ENCODE measurements at places on chromosomes 4 and X. TPM values are rescaled to one million over a fixed set of nuclear protein-coding genes. Genes with fewer than 3 reads are reported as not detected.

DNA sequence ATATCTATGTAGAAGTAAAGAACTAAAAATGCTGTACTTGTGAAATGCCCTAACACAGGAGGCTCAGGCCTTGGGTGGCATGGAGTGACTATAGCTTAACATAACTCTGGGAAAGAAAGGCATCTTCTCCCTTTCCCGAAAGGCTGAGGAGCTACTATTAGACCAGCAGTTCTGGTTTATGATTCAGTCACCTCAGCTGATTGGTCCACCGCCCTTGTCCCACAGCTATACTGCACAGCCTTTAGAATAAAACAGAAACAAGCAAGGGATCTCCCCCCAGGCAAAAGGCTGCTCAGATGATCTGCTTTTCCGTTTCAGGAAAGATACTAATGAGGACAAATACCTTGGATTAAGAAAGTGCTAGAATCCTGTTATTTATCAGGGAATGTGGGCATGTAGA, 171.3 kb downstream of the SNCA start:
- DNase-seq: no peak

DNA sequence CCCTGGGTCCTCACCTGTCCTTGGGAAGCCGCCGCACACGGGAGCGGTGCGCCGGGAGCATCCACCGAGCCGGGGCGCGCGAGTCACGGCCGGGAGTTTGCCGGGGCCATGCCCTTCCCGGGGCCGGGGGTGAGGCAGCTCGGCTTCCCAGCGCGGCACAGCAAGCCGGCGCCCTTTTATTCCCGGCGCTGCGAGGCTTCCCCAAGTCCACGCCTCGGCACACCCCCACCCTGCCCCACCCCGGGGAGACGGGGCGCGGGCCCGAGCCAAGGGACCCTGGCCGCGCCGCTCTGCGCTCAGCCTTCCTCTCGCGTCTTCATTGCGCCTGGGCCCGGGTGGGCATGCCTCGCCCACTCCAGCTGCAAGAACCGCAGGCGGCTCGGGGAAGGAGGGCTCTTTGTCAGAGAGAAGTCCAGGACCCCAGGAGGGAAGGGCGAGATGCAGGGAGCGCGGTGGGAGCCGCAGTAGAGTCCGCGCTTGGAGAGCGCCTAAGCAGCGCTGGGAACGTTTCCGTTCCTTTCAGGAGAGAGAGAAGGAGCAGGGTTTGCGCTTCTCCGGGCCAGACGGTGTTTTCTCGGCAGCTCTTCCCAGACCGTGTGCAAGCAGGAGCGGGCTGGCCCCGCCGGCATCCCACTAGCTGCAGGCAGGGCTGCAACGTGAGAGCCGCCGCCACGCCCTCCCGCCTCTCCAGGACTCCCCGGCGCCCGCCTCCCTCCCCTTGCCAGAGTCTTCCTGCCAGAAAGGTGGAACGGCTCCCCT, at the start of gene MXRA5:
MXRA5 (minus strand) TSS at position 152 of the 759 bp plus-strand sequence. CDS start 2,819 bp downstream, outside the sequence.
- no peak for DNase-seq

DNA sequence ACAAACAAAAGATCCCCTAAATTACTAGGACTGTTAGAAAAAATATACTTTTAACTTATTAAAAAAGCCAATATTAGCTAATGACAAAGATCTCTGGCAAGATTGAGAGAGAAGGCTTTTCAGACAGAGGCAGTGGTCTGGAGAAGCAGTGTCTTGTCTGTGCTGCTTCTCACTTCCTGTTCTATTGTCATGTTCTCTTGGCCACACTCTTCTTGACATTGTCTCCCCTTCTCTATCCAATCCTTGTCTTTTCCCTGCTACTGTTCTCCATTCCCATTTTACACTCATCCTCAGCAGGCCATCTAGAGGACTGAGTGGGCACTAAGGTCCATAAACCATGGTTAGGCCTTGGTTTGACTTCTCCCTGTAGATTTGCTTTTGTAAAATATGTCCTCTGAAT, 14.0 kb upstream of the TAPT1 start:
- DNase-seq: no peak

DNA sequence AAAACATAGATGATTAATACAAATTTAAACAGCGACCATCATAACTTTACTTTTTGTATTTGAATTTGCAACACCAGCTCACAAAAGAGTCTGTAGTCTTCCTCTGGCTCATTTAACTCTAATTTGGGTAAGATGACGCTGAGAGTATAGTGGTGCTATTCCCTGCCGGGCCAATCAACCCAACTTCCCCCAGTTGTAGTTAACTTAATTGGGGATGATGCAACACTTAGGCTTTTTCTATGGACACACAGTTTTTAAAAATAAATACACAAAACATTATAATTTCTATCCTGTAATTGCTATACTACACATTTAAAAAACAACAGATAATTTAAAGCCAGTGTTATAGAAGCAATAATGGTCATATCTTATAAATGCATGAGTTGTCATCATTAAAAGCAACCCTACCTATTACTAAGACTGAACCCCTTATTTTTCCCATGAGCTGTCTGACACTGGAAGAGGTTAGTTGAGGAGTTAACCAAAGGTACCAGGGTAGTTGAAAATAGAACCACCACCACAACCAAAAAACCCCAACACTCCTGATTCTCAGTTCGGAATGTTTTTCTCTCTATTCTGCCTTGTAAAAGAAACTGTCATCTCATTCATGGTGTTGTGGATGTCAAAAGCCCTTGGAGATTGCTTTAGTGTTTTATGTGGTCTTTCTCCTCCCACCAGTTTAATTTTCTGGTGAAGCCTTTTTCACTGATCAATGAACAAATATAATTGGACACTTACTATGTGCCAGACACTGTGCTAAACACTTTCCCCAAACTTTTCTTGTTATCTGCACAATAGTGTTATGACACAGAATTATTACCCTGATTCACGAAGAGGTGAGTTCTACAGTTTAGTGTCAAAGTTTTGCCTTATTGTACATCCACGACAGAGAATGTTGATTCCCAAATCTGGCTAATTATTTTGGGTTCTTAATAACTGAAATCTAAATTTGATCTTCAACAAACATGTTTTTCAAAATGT, 61.5 kb upstream of the RAPGEF2 start:
- no peak for DNase-seq

DNA sequence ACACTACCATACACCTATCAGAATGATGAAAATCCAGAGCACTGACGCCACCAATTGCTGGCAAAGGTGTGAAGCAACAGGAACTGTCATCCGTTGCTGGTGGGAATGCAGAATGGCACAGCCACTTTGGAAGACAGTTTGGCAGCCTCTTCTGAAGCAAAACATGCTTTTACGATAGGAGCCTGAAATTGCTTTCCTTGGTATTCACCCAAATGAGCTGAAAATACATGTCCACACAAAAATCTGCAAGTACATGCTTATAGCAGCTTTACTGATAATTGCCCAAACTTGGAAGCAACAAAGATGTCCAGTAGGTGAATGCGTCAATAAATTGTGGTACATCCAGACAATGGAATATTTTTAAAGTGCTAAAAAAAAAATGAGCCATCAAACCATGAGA, 322.8 kb upstream of the FAT1 start:
- no peak for DNase-seq

DNA sequence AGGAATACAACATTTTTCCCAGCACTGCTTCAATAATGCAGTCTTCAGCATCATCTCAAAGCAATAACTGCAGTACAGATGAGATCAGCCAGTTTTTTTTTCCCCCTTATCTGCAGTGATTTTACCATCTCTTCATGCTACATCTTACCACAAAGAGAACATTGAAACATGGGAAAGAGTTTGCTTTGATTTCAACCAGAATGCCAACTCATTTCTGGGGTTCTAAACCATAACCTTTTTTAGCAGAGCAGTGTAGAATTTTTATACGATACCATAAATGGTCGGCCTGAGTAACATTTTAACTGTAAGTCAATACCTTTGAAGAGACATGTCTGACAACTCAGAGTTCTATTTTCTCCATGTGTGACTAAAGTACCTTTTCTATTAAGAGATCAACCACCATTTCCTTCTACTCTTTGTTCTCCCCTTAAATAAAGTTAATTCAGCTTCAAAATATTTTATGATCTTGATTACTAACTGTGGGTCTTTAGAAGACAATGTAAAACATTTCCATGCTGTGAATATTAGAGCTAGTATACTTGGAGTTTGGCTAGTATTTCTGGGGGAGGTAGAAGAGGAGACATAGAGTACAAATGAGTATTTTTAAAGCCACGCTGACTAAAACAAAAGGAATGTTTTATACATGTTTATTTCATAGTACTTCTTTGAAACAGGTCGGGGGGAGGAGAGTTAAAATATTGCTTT, 69.1 kb downstream of the TET2 start:
- no peak for DNase-seq

GRCh38 chr4:177185151-177185550, 124.5 kb upstream of the NEIL3 start:
- DNase-seq: no peak

- DNase-seq: no peak
Observed at GRCh38 chrX:30283456-30284200, 25.6 kb downstream of the NR0B1 start.

DNA sequence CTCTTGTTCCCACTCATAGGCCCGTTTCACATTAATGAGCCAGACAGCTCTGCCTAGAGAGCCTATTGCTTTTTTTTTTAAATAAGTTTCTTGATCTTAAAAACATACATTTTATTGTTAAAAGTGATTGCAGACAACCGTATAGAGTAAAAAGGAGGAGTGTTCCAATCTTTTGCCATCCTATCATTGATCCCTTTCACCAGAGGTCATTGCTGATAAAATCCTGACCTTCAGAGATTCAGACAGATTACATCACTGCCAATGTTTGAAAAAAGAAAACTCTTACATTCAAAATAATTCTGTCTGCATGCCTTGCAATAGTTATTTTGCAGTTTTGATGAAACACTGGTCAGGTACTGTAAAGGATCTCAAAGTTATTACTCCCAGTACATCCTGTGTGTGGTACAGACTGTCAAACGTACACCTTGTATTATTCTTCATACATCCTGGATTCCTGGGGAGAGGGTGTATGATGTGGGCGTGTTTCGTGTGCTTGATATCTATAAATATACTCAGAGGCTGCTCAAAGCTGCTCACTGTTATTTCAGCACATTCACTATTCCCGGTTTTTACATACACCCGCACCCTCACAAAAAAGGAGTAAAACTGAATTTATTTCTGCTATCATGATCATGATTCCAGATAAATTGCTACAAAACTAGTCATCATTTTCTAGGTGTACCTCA, 15.4 kb upstream of the KLHL2 start:
- DNase-seq: no peak

Gene TCEAL6
- 0.19 TPM for polyA plus RNA-seq

GRCh38 chrX:20325786-20326388, 59.2 kb upstream of the RPS6KA3 start:
- no peak for DNase-seq

- DNase-seq: no peak
Observed at GRCh38 chr4:25198713-25199112, 35.1 kb upstream of the PI4K2B start.

GRCh38 chr4:8348071-8348470, 78.5 kb downstream of the HTRA3 start:
- no peak for DNase-seq

Gene FGG
- polyA plus RNA-seq: 0.44 TPM

Gene CXCL3
- 0.33 TPM for polyA plus RNA-seq

Gene EDA
- polyA plus RNA-seq: 5.8 TPM

DNA sequence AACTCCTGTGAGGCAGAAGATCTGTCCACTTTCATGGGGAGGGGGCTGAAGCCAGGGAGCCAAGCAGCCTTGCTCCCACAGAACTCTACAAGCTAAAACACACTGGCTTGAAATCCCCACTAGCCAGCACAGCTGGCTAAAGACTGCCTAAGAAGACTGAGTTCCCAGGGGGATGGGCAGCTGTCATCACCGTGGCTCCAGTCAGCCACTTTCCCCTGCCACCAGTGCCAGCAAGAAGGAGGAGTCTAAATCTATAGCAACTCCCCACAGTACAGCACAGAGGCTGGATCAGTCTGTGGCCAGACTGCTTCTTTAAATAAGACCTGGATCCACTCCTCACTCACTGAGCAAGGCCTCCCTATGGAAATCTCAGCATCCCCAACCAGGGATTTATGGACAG, 308.6 kb downstream of the FAM47B start:
- no peak for DNase-seq

DNA sequence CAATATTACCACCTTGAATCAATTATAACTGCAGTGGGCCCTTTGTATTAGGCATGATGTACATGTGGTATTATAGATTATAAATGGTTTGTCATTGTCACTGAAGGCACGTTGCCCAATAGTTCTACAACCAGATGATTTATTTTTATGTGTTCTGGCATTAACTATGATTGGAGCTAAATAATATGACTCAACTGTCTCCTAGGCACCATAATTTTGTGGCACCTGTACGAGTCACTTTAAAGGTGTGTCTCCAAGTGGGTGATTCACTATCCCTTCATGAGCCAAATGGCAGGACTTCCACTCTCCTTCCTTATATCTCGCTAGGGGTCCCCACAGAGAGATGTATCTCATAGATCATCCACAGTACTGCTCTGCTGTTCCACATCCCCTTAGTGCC, 6.1 kb upstream of the SMPX start:
- no peak for DNase-seq

DNA sequence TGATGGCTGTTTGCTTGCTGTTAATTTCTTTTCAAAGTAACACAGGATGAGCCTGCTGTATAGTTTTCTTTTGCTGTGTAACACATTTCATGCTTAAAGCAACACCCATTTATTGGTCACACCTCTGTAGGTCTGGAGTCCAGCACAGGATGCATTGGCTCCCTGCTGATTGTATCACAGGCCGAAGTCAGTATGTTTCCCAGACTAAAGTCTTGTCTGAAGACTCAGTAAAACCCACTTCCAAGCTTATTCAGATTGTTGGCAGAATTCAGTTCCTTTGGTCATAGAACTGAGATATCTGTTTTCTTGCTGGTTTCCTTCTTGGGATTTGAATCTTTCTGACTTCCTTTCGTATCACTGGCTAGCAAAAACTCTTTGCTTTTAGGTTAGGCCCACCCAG, 54.3 kb downstream of the LRP2BP start:
- DNase-seq: no peak

Gene YIPF7
- polyA plus RNA-seq: 0.22 TPM

DNA sequence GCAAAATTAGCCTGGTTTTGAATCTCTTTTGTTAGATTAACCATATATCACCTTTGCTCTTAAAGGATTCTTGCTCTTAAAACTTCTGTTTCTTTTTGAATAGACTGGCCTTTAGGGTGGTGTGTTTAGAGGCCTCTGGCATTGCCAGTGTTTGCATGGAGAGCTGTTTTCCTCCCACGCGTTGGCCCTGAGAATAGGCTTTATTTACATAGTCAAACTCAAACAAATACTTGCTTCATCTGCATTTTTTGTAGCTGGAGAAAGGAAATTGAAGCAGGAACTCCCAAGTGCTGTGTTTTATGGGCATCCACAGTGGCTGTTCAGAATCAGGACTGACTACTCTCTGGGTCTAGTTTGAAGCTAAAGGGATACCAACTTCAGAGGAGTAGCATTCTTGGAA, 2.7 kb downstream of the SHROOM2 start:
- no peak for DNase-seq

DNA sequence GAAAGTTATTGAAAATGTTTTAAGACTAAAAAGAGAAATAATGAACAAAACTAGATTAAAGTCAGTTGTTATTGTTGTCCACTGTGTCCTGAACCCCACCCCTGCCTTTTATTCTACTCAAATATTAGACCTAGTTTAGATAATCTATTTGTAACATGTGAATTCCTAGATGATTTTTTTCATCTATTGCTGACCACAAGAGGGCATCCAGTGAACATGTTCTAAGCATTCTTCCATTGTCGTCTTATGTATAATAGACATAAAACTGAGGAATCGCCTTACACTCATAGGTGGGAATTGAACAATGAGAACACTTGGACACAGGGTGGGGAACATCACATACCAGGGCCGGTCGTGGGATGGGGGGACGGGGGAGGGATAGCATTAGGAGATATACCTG, 36.4 kb upstream of the HPRT1 start:
- DNase-seq: no peak
